ENCODE measurements at places on chromosomes 1 and 21.

DNA sequence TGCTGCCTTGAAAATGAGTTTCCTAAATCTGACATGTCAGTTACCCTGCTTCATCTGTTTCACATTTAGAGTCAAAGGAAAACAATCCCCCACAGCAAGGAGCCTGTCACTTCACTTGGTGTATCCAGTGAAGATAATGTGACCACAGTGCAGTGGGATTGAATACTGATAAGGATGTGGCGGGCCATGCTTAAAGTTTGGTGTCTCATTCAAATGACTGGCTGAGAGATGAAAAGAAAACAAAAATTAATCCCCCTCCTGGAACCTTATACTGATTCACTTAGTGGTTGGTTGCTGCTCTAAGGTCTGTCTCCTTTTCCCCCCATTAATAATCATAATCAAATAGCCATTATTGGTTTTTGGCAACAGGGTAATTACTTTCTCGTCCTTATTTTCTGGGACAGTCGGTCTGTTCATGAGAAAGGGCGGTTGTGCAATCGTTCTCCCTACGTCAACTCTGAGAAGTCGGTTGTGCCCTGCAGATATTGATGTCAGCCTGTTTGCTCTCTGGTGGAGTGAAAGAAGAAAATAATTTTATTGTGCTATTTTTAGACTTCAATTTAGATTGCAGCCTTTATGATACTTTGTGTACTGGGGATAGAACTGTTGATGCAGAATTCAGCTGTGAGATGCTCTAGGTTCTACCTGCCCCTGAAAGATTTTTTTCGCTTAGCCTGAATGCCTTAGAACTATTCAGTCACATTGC is 360.2 kb downstream of the DISC1 start:
- DNase-seq, result no peak

GRCh38 chr1:47232187-47232874 is at the start of gene TAL1:
TSS of gene TAL1 (minus strand) at chr1:47232225. CDS start at chr1:47225888, 6,337 bp downstream.
- no peak for DNase-seq

DNA sequence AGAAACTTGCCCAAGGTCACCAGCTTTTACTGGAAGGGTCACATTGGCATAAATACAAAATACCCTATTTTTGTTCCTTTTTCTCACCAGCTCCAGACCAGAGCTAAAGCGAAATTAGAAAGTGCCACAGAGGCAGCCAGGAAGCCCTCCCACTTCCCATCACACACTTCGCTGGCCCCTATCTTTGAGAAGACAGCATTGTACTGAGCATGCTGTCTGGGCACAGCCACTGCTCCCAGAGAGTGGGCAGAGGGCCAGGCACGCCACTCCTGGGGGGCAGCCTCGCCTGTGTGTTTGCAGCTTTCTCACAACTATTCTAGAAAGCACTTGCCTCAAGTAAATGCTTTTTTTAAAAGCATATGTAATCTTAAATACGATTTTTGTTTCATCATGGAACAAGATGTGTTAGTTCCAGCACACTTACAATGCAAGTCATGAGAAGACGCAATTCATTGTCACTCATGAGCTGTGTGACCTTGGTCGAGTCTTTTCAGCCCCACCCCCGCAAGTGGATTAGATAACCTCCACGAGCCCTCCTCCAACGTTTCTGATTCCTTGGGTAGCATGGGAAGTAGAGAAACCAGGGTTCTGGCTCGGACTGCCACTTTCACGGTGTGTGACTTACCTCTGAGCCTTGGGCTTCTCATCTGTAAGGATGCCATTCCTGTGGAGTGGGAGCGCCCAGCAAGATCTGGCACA is 25.7 kb upstream of the EPHA8 start:
- no peak for DNase-seq

DNA sequence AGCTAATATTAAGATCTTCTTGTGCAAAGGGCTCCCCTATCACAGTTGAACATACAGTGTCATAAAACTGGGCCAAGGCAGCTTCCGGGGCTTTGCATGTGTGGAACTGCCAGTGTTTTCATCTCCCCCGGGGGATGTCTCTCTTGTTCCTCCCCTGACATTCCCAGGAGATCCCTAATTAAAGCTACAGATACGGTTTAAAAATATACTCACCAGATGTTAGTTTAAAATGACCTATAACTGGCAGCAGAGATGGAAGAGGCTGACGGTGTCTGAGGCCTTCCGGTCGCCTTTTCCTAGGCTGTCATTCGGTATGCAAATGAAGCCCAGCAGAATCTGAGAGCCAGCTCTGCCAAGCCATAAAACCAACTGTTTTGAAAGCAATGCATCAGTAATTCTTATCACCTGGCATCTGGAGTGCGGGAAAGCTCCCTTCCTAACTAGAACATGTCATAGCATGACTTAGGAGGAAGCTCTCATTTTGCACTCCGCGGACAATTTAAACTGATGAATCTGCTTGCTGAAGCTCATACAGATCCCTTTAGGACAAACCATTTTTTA is 436.5 kb upstream of the VAMP3 start:
- no peak for DNase-seq

DNA sequence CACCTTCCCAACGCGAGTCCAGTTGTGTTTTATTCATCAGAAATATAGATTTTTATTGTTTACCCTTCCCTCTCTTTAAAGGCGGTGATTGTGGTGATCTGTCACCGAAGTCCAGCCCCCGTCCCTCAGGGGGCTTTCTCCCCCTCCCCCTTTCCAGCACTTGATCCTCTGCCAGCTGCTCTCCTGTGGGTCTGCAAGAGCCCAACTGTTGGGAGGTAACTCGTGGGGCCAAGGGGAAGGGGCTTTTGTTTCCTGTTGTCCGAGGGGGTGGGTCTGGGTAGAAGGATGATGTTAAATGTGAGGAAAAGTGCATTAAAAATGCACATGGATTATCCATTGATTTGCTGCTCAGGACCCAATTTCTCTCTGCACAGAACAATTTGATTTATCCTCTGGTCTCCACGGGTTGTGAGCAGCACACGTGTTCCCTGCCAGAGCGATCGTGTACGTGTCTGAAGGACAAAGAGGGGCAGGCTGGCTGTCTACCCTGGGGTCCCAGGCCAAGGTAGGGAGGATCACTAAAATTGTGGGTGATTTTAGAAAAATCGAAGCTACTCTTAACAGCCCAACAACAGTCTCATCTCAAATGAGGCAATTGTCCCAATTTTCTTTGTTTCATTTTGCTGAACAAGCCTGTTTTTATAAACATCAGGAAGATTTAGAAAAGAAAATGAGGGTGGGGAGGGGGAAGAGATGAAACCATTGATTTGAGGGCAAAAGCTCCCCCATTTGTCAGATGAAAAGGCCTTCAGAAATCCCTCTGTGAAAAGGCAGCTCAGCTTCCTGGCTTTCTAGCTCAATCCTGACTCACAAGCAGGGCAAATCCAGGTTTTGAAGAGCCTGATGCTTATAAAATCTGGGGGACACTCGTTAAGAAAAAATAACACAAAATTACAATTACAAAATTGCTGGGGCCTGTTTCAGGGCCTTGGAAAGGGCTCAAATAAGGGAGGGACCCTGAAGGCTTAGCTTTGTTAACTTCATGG is 176.2 kb downstream of the RHOU start:
- DNase-seq, result no peak

- no peak for DNase-seq
Measured at GRCh38 chr1:163673759-163674151, 352.0 kb downstream of the NUF2 start.

GRCh38 chr1:184457500-184457899 is 70.7 kb downstream of the C1orf21 start:
- no peak for DNase-seq

- DNase-seq, result no peak
Measured at GRCh38 chr1:12091191-12091590, 28.1 kb downstream of the TNFRSF8 start.

DNA sequence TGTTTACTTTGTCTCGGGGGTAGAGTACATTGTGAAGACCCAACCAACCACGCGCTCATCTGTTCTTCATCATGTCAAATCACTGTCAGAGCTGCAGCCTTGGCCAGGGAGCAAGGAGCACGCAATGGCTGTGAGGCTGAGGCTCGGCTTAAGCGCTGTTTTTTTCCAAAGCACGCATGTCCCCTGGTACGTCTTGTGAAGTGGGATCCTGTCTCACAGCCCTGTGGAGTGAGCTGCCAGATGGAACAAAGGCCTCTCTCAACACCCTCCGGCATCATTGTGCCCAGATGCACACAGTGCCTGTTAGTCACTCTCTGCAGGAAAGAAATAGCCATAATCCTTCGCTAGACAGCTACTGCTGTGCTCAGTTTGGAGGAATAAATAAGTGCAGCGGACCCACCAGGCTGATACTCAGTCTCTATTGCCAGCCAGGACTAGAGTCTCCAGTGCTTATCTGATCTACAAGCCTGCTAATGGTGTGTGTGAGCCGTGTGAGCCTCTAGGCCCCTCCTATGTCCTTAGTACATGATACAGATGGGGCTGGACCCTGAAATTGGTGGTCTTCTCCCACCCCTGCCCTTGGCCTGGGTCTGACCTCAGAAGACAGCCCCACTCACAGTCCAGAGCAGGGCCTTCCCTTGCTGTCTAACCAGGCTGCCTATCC is 91.3 kb upstream of the COA6 start:
- no peak for DNase-seq

- no peak for DNase-seq
Measured at GRCh38 chr1:214525535-214526019, 25.8 kb downstream of the PTPN14 start.

DNA sequence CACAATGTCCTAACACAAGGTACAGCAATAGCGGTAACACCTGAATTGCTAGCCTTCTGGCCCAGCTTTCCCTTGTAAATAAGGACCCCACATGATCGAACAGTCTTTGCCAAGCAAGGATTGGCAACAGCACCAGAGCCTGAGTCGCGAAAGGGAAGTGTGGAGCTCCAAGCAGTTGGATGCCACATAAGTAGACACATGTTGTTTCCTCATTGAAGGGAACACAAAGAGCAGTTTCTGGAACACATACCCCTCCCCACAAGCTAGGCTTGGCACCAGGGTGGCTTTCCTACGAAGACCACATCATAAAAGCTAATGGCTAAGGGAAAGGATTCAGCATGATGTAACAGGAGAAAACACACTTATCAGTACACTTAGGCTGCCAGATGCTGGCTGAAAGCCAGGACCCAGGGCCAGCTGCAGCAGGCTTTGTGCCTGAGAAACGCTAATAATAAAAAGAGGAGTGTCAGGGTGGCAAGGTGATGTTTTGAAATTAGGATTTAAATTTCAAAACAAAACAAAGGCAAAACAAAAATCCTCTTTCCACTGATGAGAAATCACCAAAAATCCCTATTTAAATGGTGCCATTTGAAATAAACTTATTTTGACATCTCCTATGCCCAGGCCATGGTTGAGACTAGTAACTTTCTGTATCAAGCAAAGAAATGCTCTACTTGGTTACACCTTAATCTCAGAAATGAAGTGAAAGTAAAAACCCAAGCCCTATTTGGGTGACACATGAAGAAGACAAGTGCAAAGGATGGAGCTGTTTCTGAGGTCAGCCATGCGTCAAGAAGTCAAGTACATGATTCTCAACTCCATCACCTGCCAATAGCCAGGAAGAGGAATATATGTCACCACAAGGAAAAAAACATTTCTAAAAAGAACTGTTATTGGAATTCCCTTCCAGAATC is 11.9 kb upstream of the CPLANE2 start:
- DNase-seq, result peak; percentile 45

DNA sequence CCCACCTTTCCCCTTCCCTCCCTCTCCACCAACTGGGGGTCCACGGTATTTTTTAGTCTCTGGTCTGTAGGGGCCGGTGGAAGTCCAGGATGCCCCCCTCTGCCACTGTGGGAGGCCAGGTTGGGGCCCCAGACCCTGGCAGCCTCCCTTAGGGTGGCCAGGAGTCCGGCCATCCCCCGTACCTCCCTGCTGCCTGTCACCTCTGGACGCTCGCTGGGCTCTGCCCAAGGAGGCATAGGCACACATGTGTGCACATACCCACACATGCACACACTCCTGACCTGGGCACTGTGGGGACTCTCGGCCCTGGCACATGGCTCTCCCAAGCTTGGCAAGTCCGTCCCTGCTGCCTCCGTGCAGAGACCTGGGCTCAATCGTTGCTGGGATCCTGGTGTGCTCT is 53.0 kb downstream of the DISP3 start:
- DNase-seq, result no peak

DNA sequence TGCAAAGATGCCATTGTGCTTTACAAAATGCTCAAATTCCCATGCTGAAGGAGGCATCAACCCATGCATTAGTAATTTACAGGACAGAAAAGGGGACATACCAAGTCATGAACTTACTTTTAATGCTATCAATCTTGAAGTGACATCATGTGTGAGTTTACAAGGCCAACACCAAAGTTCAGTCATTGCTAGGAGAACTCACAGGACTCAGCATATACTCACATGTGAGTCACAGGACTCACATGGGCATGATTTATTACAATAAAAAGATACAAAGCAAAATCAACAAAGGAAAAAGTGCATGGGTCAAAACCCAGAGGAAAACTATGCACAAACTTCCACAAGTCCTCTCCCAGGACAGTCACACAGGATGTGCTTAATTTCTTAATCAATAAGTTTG is 1656.0 kb downstream of the MRPL39 start:
- DNase-seq, result peak; percentile 11

All from suppressor macrophage (primary cell).